T1000 (cell line): ENCODE measurements at places on chromosomes 1 and 21.

DNA sequence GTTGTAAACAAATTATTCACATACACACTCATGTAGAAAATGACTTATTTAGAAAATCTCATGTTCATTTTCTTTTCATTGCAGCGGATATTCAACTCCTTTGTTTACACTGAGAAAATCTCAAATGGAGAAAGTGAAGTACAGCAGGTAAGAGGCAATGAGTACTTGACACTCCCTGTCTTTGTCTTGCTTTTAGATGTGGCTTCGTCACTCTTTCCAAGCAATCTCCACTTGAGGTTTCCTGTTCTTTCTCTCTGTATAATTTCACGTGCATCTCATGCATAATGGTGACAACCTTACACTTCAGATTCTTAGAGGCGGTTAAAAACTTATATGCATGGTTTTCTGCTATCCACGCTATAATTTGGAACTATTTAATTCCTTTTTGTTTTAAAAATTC is 80.6 kb downstream of the CACHD1 start:
- no peak for DNase-seq

DNA sequence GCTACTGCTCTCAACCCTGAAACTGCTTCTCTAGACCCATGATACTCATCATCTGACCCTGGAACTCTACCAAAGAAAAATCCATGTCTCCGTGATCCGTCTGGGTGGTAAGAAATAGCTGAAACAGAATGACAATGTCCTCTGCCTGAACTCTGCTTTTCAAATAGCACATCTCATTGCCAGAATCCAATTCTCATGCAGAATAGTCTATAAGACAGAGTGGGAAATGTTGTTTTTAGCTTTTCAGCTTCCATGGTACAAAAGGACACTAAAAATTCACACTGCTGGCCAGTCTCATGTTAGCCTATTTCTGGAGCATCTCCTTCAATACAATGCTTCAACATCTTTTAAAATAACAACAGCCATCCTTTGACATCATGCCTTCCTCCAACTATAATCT is 1355.8 kb upstream of the PRMT6 start:
- no peak for DNase-seq

GRCh38 chr21:36859744-36860501 is 106.5 kb downstream of the HLCS start:
- peak; percentile 20 for DNase-seq

DNA sequence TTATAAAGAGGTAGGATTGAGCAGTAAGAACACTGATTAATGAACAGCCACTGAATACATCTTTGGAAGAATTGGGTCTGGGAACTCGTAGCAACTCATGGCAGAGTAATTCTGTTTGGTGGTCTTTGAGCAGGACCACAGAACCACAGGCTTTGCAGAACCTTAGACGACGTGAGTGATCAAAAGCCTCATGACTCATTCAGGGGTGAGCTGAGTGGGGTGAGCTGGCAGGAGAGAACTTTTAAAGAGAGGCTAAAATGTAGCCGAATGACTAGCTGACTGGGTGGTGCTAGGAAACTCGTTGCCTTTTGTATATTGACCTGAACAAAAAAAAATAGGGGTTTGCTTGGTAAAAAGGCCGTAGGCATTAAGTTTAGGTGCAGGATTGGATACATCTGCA is 313.8 kb downstream of the TGFB2 start:
- DNase-seq, result peak; percentile 37

- DNase-seq, result no peak
These were observed 27.0 kb downstream of the TGFB2 start for GRCh38 chr1:218371927-218372672.

GRCh38 chr1:232574889-232575762 is 54.8 kb downstream of the SIPA1L2 start:
- DNase-seq, result peak; percentile 31
